ENCODE measurements at places on chromosomes 11 and 22.

DNA sequence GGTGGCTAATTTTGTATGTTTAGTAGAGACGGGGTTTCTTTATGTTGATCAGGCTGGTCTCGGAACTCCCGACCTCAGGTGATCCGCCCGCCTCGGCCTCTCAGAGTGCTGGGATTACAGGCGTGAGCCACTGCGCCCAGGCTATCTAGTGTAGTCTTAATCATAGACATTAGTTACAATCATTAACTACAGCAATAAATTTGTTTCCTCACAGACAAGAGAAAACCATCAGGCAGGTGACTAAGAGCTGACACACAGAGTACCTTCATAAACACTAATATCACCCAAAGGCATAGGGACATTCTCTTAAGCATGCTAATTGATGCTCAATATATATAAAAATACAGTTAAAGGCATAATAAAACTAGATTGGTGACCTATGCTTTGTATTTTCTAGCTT lies 19.4 kb downstream of the SDHD start:
- DNase-seq = no peak

DNA sequence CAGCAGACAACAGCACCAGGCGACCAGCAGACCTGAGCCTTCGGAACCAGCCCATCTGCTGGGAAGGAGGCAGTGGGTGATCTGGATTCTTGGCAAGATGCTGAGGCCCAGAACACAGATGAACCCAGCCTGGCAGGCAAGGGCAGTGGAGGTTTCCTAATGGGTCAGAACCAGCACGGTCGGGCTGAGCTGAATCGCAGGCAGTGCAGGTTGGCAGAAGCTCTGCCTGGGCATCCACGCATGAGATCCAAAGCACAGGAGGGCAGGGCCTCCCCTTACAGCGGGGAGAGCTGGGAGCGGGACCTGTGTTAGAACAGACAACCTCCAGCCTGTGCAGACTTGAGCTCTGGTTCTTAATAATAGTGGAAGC lies 47.5 kb downstream of the DSCAML1 start:
- no peak for DNase-seq

- no peak for DNase-seq
These were observed 468.0 kb downstream of the OPCML start for GRCh38 chr11:133064152-133064877.

DNA sequence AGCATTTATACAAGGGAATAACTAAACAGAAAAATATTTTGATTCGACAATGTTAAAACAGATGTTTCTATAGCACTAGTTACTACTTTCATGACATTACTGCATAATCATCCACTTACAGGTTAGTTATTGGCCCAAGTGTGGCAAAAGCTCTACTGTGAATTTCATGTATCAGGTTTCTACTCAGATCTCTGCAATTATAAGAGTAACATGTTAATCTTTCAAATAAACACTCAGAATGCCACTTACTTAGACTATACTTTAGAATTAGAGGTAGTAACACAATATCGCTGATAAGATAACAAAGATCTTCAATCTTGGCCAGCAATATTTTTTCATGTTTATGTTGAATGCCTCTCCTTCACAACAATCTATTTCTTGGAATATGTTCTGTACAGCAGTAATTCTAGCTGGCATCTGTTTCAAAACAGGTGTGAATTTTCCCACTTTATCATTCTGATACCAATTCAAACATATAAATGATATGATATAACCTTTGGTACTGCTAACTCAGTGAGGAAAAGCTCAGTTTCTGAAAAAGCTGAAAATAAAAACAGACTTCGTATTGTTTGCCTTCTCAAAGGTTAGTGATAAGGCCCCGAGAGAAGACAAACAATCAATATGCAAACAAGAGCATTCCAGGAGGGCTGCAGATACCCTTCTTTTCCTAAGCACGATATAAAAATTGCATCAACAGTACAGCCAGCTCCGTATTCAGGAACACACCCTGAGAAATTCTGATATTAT lies 11.0 kb upstream of the CCDC34 start:
- no peak for DNase-seq
